ENCODE measurements at places on chromosomes 13 and 19.
A peak's percentile ranks its signal among the peaks of the same experiment; 100 is the strongest.

GRCh38 chr19:14328406-14328805 lies 52.8 kb upstream of the ADGRE5 start:
- no peak for DNase-seq

DNA sequence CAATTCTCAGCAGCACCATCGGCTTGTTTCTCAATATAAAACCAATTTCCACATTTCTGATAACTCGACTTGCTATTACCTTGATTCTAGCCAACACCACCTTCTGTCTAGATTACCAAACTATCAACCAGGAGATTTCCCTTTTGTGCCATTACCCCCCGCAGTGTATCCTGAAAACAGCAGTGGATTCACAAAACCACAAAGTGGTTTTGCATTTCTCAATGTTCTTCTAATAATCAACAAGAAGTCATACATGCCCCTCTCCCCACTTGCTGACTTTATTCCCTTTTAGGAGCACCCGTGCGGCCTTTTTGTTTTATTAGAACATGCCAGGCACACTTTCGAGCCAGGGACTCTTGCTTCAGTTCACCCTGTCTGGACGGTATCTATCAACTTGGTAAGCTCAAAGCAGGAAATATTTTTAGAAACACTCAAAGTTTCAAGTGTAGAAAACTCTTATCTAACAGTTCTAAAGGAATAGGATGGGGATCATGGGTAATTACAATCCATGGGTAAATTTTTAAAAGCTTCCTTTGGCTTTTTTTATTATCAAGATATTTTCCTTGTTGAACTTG lies 967.4 kb downstream of the EFNB2 start:
- no peak for DNase-seq

GRCh38 chr13:51397262-51397941 lies 55.4 kb downstream of the INTS6 start:
- no peak for DNase-seq

DNA sequence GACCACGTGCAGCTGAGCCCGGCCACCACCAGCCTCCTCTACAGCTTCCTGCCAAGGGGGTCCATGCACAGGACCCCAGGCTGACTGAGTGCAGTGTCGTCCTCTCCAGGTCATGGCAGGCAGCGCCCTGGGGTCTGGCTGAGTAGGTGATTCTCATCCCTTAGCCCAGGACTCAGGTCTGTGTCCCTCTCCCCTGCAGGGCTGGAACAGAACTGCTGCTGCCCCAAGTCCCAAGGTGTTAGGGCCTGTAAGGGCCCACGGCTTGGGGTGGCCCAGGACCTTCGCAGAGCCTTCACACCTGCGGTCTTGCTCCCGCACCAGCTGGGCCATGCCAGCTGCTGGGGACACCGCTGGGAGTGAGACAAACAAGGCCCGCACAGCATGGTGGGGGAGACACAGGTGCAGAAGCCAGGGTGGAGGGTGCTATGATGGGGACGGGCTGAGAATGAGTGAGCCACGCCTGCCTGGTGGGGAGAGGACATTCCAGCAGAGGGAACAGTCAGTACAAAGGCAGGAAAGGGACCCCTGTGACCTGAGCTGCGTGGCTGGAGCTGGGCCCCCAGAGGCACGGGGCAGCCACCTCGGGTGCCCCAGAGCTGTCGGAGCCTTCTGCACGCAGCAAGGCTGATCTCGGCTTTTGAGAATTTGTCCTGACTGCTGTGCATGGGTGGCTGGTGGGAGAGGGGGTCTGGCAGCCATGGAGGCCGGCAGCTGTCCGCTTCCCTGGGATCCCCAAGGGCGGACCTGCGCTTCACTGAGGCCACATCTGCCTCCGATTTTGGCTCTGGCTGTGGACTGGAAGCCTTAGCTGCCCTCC lies 11.9 kb downstream of the PLEKHF1 start:
- peak; percentile 29 for DNase-seq

Data from activated T-cell treated with anti-CD3 and anti-CD28 coated beads, Interleukin-2, amount 50 U/mL, for 1 hour (primary cell).